ENCODE measurements at places on chromosomes 7 and 10. TPM values are rescaled to one million over a fixed set of nuclear protein-coding genes. Genes with fewer than 3 reads are reported as not detected.

GRCh38 chr7:147990079-147990478, 600.5 kb upstream of the C7orf33 start:
- DNase-seq: no peak

DNA sequence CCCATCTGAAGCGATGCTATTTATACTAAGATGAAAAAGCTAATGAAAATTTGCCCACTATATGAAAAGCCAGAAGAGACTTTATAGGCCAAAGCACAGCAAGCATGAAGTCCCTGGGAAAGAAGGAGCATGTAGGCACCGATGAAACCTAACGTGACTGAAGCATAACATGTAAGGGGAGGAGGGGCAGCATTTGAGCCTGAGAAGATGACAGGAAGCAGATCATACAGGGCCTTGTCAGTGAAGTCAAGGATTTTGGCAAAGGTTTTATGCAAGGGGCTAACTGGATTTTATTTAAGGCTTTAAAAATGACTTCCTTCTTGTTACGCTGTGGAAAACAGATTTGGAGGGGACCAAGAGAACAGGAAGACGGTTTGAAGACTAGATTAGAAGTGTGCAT, 744.0 kb downstream of the PHTF2 start:
- DNase-seq: peak; percentile 37

- no peak for DNase-seq
Observed at GRCh38 chr7:110388457-110388856, 702.5 kb upstream of the LRRN3 start.

DNA sequence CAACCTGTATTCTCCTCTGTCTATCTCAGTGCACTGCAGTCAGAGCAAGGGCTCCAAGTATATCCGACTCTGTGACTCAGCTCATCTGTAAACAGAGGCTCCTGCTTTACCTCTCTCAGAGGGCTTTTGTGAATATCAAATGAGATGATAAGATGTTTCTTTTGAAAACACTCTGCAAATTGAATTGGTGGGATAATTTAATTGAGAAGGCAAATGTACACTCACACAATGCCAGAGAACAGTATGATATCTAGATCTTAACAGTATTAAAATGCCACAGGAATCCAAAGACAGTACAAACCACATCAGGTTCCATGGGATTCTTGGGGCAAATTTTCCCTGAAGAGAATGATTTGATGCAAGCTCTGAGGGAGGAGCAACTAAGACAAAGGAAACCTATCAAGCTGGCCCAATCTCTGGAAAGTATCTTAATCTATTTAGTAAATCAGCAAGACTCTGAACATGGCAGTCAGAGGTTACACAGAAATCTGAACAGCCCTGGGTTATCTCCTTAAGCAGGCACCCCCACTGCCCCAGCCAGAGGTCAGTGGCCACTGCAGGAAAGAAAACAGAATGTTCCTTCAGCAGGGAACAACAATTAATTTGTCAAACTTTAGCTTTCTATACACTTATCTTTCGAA, 45.9 kb downstream of the DOCK4 start:
- DNase-seq: no peak

- DNase-seq: no peak
Observed at GRCh38 chr10:85959239-85959638, 407.4 kb downstream of the GRID1 start.

DNA sequence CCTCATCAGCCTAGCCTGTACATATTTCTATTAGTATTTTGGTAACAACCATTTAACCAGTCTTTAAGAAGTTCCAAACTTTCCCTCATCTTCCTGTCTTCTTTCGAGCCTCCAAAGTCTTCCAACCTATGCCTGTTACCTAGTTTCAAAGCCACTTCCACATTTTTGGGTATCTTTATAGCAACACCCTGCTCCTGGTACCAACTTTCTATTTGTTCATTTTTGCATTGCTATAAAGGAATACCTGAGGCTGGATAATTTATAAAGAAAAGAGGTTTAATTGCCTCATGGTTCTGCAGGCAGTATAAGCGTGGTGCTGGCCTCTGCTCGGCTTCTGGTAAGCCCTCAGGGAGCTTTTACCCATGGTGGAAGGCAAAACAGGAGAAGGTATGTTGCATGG, 578.8 kb upstream of the AUTS2 start:
- DNase-seq: no peak

The KCNIP2 gene
- 1.4 TPM for total RNA-seq

All from osteoblast (primary cell).